IMR-90 (cell line): ENCODE measurements at places on chromosomes 3 and 15. TPM values are rescaled to one million over a fixed set of nuclear protein-coding genes. Genes with fewer than 3 reads are reported as not detected.

DNA sequence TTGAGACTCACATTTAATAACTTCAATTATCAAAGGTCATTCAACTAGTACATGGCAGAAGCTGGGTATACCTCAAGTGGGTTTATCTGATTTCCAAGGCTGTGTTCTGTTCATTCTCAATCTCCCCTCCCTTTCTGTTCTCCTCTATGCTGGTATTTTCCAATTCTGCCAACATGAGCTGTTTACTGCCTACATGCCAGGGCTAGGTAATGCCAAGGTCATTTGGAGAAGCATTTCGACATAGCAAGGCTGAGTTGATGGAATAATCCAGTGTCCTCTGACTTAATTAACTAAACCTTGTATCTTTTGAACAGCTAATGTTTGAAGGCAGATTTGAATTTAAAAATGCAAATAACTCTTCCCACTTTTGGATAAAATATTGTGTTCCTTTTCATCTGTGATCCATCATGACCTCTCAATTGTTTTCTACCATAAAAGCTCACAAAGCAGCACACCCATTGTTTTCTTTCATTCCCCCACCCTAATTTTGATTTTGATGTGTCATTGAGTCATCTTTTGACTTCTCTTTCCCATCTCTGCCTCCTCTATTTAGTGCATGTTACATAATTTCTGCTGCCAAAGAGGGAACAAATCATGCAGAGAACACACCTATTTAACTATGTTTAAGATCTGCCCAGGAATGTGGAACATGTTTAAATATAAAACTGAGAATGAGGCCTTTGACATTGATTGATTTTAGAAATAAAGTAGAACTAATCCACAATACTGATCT is 308.8 kb upstream of the NR2E3 start:
- no peak for DNase-seq

- DNase-seq, result no peak
These were observed 149.9 kb upstream of the PDZRN3 start for GRCh38 chr3:73774645-73775044.

GRCh38 chr15:101639667-101640066 is 12.5 kb downstream of the TM2D3 start:
- DNase-seq, result no peak

GRCh38 chr3:127177226-127177625 is 15.7 kb upstream of the PRR23E start:
- no peak for DNase-seq

Gene SNX22
- total RNA-seq, result under 0.01 and 0.18 TPM in 2 replicates
